NCI-H1048 (cell line): ENCODE measurements at places on chromosomes 1 and 21.

DNA sequence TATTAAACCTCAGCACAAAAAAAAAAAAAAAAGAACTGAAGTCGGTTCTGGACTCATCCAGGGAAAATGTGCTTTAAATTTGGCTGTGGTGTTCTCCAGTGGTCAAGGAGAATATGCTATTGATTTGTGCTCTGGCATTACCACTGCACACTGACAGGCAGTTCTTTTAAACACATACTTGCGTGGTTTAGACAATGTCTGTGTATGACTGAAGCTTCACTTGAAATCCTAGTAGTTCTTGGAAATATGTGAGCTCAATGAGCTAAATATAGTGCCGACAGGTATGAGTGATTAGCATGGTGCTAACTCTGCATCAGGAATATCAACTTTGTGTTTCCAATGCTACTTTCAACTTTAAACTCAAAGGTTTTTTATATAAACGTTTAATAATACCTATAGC, 415.6 kb downstream of the SMYD3 start:
- no peak for DNase-seq

- no peak for DNase-seq
Observed at GRCh38 chr1:28756846-28757245, 20.1 kb downstream of the YTHDF2 start.

DNA sequence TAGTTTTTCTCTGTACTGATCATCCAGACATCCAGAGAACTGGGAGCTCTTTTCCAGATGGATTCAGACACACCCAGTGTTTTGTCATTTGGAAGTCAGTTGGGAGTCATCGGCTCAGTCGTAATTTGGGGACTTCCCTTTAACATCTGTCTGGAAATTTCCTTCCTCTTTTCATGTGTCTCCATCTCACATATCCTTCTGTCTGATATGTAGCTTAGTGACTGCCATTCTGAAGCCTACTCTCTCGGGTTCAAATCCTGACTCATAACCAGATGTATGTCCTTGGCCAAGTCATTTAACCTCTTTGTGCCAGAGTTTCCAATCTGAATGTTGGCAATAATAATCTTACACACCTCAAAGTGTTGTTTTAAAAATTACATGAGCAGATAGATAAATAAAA, 3.0 kb downstream of the MORC3 start:
- no peak for DNase-seq

DNA sequence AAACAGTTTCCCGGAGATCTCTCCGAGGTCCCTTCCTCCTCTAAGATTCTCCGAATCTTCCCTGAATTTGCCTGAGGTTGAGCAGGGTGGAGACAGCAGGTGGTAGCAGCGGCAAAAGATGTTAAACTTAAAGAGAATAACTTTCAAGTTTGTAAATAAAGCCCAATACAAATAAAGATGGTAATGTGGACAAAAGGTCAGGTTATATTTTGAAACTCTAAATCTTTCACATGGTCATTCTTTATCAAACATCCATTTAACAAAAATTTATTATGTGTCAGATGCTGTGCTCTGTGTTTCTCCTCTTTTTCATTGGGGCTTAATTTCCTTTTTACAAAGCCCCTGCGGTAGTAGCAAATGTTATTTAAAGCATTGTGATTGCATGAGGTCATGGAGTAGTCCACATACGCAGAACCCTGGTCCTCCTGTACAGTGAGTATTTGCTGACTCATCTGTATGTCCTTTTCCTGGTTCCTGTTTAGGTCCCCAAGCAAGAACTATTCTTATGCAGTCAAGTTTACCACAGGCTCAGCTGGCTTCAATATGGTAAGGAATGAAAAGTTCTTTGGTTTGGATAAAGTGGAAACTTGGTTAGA, 119.2 kb downstream of the ITSN1 start:
- DNase-seq = no peak

GRCh38 chr1:185804206-185804605, 70.0 kb downstream of the HMCN1 start:
- no peak for DNase-seq

DNA sequence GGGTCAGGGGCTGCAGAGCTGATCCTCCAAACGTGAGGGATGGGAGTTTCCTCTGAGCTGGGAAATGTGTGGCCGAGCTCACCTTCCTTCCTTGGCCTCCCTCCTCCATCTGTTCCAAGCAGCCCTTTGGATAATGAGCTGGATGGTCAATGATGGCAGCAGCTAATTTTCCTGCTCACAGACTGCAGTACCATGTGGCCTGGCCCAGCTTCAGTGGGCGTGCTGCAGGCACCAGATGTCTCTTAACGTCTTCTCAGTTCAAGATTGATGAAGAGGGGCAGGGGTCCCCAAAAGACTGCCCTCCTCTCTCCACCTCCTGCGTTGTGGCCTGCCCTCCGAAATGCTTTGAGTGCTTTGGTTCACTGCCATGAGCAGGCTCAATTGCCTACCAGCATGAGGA, 86.0 kb downstream of the UBIAD1 start:
- no peak for DNase-seq

- DNase-seq = no peak
Observed at GRCh38 chr1:1929639-1930545, 10.8 kb upstream of the TMEM52 start.

GRCh38 chr1:115238336-115239147, 99.5 kb downstream of the NGF start:
- no peak for DNase-seq

DNA sequence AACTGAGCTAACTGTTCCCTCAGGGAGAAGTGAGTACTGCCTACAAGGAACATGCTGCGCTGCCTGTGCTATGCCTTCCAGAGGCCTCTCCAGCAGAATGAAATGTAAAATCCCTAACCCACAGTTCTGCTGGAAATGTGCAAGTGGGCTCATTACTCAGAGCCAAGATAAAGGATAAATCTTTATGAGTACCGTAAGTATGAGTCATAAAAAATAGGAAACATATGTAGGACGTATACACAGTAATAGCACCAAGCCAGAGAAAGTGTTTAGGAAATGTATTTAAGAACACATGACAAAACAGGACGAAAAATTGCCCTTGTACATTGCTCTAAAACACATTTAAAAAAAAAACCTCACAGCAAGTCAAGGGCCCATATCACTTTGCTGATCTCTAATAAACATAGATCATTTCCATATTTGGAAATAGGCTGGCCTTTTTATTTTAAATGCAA, 104.6 kb downstream of the TGFBR3 start:
- no peak for DNase-seq

- DNase-seq = no peak
Observed at GRCh38 chr1:52238887-52239707, 97.2 kb downstream of the ZFYVE9 start.

- DNase-seq = no peak
Observed at GRCh38 chr1:43233631-43234030, 36.2 kb upstream of the TMEM125 start.

GRCh38 chr1:46036894-46037839, 95.3 kb downstream of the PIK3R3 start:
- DNase-seq = no peak

GRCh38 chr1:220747437-220748088, 559 bp upstream of the MTARC2 start:
- DNase-seq = no peak

GRCh38 chr1:39800471-39800835, 11.8 kb upstream of the BMP8B start:
- no peak for DNase-seq

DNA sequence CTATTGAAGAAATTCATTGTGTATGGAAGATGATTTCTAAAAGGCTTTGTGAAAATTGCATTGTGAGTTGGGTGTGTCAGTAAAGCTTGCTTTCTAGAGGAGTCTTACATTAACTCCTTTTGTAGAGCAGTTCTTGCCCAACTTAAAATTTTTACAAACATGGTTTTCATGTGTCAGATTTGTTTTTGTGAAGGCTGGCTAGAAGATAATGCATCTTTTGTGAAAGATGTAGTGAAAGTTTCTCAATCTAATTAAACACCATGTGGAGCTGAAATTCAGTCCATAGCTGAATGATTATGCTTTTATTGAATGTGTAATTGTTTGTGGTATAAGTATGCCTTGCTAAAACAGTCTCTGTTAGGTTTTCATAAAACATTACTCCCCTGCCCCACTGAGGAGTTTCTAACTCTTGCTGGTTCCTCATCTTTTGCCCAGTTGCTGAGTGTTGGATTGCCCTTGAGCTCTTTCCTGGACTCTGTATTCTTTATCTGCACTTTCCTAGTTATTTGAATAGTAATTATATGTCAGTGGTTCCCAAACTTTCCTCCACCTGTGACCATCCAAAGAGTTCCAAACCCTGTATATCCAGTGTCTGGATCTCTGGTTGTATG, 38.0 kb downstream of the KCTD3 start:
- no peak for DNase-seq

DNA sequence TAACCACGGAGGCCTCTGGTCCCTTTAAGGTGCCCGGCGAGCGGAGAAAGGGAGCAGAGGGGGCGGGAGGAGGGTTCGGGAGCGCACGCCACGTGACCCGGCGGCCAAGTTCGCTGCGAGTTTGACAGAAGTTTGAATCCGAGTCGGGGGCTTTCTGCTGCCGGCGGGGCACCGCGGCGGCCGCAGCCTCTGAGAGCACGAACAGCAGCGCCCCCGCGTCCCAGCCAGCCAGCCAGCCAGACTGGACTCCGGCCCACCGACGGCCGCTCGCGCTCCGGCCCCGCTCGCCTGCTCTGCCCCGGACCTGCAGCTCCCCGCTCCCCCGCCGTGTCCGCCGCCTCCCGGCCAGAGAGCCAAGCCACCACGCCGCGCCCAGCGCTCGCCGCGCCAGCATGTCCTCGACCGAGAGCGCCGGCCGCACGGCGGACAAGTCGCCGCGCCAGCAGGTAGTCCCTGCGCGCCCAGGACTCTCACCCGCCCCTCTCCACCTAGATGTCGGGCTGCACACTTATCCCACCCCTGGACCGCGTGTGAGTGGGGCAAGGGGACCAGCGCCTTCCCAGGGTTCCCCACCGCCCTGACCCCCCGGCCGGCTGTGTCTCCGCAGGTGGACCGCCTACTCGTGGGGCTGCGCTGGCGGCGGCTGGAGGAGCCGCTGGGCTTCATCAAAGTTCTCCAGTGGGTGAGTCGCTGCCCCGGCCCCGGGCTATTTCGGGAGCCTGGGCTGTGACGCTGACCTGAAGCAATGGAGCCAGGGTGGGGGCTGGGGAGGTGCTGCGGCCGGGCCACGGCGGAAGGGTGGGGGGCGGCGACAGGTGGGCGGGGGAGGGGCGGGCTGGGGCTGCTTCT, at the start of gene SYPL2:
Gene SYPL2, plus strand, starts transcription at position 95 of the 849 bp plus-strand sequence. Its CDS starts 298 bp downstream, at position 393.
- no peak for DNase-seq

DNA sequence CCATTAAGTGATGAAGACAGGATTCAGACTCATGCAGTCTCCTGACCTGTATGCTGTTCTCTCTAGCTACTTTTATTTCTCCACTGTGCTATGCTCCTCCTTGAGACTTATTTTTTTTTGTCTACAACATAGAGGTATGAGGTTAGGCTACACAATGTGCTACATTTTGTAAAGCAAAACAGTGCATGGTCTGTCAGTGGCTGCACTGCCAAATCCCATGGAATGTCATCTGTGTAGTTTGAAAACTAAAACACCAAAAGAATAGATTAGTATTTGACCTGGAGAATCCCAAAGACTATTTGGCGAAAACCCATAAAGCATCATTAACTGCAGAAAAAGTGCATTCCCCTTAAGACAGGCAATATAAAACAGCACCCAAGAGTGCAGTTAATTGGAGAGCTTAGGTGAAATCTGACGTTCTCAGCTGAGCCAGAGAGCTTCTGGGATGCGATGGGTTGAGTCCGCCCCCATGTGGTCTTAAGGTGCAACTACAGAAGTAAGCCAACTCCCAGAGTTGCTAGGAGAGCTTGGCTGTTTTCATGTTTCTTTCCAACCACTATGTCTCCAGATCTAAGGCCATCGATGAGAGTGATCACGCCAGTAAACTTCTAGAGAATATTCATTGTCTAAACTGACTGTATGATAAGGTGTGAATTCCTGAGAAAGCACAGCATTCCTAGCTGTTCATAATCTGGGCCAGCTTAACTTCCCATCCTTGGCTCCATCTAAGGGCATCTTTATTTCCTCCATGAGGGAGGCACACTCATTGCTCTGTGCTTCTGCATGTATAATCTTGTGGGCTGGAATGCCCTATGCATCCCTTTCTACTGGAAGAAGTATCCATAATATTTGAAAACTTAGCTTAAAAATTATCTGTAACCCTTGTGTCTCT, 20.7 kb upstream of the CYP2J2 start:
- DNase-seq = peak; percentile 42

DNA sequence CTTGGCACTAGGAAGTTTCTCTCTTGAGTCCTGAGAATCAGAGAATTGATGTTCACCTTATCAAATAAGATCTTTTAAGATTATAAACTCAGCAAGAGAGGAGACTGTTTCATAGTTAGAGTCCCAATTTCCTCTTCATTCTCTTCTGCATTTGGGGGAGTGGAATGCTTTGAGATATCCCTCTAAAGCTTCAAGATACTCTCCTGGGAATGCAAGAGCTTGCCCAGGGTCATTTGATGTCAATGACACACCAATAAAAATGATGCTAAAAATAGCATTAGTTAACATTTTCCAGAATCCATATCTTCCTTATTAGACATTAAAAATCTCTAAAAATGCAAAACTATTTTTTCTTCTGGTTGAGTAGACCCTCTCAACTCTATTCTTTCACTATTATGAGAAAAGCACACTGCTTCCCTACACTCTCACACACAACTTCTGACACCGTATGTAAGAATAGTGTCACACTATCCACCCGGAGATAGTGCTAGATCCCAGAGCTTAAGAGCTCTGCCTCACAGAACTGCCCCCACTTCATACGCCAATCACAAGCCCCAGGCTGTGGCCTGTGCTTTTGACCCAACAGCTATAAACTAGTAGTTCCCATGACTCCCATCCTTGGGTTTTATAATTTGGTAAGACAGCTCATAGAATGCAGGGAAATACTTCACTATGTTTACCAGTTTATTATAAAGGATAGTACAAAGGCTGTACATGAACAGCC, 399.9 kb upstream of the RUNX1 start:
- DNase-seq = no peak

GRCh38 chr1:87129038-87129437, 199.6 kb upstream of the LMO4 start:
- DNase-seq = no peak

DNA sequence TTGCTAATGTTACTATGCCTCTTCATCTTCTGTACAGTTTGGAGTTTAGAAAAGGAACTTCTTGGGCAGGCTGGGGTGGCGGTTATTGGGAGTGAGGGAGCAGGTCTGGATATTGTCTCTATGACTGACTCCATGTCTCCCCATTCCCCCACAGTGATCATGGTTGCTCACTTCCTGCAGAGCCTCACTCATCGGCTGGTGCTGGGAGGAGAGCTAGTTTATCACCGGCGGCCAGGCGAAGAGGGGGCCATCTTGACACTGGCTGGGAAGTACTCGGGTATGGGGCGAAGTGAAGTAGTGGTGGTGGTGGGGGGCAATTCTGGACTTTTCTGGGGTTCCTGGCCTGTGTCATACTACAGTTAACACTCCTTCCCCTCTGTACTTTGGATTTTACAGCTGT, 2.2 kb downstream of the TOMM40L start:
- no peak for DNase-seq

GRCh38 chr21:29501451-29501850, 202.7 kb downstream of the BACH1 start:
- no peak for DNase-seq
